Activated T-helper 17 cell treated with anti-CD3 and anti-CD28 coated beads, Interleukin-2, amount 50 U/mL, for 72 hours (primary cell): ENCODE measurements at places on chromosomes 11 and 22. TPM values are rescaled to one million over a fixed set of nuclear protein-coding genes. Genes with fewer than 3 reads are reported as not detected.

ANO3 gene
- not detected for total RNA-seq

MAFF gene
- total RNA-seq, result 15.7 TPM

SLC22A25 gene
- total RNA-seq, result not detected

PLEKHA7 gene
- 35.2 TPM for total RNA-seq

OR8A1 gene
- total RNA-seq, result not detected

SEPTIN3 gene
- total RNA-seq, result 4.1 TPM

NAV2 gene
- 0.58 TPM for total RNA-seq

NNMT gene
- total RNA-seq, result not detected

YPEL1 gene
- total RNA-seq, result 0.91 TPM

MMP27 gene
- total RNA-seq, result not detected

RAG2 gene
- not detected for total RNA-seq

MAPK8IP2 gene
- 0.50 TPM for total RNA-seq

F2 gene
- not detected for total RNA-seq

LRRC32 gene
- total RNA-seq, result 4.5 TPM

KCNQ1OT1 gene
- 0.24 TPM for total RNA-seq

OVOL1 gene
- total RNA-seq, result not detected

DYNC2H1 gene
- total RNA-seq, result 2.5 TPM

CTTN gene
- total RNA-seq, result 36.1 TPM

OR2AG1 gene
- not detected for total RNA-seq

NAALAD2 gene
- total RNA-seq, result not detected

SLC22A12 gene
- not detected for total RNA-seq

BARX2 gene
- total RNA-seq, result not detected

ARHGAP8 gene
- not detected for total RNA-seq

CHRNA10 gene
- 4.6 TPM for total RNA-seq

RASGRP2 gene
- total RNA-seq, result 21.6 TPM

HDHD5 gene
- 44.6 TPM for total RNA-seq

ART1 gene
- not detected for total RNA-seq

OR8H3 gene
- not detected for total RNA-seq

CASTOR1 gene
- 4.8 TPM for total RNA-seq

TRIM51 gene
- total RNA-seq, result not detected

LARGE2 gene
- 1.8 TPM for total RNA-seq

OR10D3 gene
- total RNA-seq, result not detected

PIH1D2 gene
- total RNA-seq, result 0.87 TPM

APOC3 gene
- not detected for total RNA-seq

CCDC116 gene
- total RNA-seq, result 0.29 TPM

OR52A5 gene
- not detected for total RNA-seq

MMP13 gene
- total RNA-seq, result not detected

OR8D1 gene
- total RNA-seq, result not detected

ABTB2 gene
- 2.5 TPM for total RNA-seq

MUC2 gene
- total RNA-seq, result not detected

CELF1 gene
- 143 TPM for total RNA-seq

MISFA gene
- total RNA-seq, result 2.5 TPM

FGF19 gene
- total RNA-seq, result not detected

OR52K2 gene
- total RNA-seq, result not detected

OR8G5 gene
- total RNA-seq, result not detected

PTPN5 gene
- total RNA-seq, result not detected

PARVA gene
- 0.19 TPM for total RNA-seq

OR52B4 gene
- not detected for total RNA-seq

PHF21B gene
- not detected for total RNA-seq

WBP2NL gene
- total RNA-seq, result 0.50 TPM

KRTAP5-9 gene
- not detected for total RNA-seq

SOX6 gene
- not detected for total RNA-seq

PATZ1 gene
- total RNA-seq, result 16.9 TPM

CSNK2A3 gene
- 0.85 TPM for total RNA-seq

TIMM10B gene
- 43.7 TPM for total RNA-seq
